ENCODE measurements at places on chromosomes 3 and 15.

GRCh38 chr15:100781061-100781960 lies 98.3 kb upstream of the ALDH1A3 start:
- no peak for DNase-seq

- peak; percentile 44 for DNase-seq
Observed at GRCh38 chr3:108328821-108329486, 32.6 kb downstream of the HHLA2 start.

DNA sequence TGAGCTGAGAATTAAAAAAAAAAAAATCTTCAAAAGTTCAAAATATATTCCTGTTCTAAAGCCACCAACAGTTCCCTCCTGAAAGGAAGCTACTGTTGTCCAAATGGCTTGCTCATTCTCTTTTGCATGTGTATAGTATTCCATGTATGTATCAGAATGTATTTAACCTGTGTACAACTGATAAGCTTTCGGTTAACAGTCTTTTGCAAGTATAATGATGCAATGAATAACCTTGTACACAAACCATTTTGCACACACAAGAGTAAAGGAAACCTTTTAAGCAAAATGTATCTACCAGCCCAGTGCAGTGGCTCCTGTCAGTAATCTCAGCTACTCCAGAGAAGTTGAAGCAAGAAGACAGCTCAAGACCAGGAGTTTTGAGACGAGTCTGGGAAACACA lies 32.6 kb downstream of the TOPBP1 start:
- DNase-seq, result no peak

DNA sequence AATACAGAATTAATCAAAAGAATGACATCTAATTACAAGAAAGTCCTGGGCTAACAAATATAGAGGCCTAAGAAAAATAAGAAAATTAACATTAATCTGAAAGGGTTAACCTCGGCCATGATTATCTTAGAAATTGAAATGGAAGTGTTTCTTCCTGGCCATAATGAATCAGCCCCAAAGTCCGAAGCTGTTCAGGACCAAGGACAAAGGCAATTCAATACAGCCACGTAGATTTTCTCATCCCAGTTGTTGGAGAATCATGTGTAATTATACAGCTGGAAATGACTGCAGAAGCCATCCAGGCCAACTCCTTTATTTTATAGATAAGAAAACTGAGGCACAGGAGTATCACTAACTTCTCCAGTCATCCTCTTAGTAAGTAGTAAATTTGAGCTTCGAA lies 38.0 kb upstream of the GBE1 start:
- DNase-seq, result no peak

DNA sequence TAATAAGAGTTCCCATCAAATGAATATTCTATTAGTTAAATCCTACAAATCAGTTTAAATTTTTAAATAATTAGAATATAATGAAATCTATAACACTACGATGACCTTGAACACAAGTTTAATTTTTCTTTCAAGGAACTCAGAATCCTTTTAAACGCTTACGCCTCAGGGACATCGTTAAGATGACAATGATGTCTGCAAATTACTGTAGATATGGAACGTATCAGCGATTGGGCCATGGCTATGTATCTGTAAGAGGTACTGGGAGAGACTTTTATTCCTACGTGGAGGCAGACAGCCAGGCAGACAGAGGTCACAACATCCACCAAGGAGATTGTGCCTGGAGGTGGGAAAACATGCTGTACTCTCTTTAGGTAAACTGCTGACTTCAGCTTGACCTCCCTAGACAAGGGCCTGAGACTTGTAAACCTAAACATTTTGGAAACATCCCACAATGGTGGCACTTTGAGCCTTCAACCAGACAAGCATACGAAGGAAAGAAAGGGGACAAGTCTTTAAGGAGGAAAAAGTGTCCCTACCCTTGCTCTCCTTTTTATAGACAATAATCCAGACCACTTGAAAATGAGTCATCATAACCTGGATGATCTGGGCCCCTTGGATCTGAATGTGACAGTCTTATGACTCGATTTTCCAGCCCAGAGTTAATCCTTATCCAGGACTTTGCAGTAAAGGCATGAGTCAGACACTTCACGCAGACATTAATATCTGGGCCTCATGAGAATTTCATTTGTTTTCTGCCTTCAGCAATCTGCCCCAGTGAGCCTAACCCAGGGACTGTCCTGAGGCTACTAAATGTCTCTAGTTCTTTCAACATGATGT lies 6.8 kb upstream of the LDHAL6B start:
- peak; percentile 25 for DNase-seq

- no peak for DNase-seq
Observed at GRCh38 chr15:74791667-74792066, 9.8 kb downstream of the CSK start.

DNA sequence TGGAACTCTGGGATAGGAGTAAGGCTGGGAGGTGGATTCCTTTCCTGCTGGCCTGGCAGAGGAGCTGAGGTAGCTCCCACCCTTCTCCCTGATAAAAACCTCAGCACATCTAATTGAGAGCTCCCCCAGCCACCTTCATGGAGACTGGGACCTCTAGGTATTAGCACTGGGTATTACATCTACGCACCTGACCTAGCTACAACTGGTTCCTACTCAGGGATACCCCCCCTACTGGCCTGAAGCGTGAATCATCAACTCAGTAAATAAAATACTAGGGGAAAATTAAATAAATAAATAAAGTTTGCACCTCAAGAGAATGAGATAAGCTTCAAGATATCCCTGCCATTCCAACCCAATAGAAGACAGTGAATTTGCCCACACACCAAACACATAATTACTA lies 140.4 kb downstream of the NEK10 start:
- DNase-seq, result no peak

GRCh38 chr3:129616713-129617112 lies 10.2 kb upstream of the PLXND1 start:
- no peak for DNase-seq

DNA sequence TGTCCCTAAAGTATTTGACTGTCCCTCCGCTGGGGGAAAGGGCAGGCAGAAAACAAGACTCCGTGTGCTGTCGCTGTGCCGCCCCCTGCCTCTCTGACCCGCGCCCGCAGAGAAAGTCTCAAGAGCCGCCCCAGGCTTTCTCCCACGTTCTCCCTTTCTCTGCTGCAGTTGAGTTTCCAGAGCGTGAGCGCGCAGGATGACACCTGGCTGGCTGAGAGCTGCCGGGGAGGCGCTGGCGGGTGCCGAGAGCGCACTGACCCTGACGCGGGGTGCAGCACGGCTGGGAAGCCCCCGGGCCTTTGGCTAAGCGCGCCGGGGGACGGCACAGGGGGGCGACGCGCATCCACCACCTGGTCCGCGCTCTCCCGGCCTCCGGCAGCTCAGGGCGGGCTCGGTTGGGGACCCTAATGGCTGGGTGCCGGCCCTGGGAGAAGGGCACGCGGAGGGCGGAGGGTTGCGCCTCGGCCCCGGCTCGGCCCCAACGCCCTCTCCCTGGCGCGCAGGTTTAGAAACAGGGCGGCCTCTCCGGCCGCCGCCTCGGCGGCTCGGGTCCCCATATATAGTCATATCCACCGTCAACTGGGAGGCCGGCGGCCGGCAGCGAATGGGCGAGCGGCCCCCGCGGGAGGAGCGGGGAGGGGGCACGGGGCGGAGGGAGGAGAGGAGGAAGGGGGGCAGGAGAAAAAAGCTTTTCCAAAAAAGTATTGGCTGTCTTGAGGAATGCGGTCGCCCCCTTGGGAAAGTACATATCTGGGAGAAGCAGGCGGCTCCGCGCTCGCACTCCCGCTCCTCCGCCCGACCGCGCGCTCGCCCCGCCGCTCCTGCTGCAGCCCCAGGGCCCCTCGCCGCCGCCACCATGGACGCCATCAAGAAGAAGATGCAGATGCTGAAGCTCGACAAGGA lies at the start of gene TPM1:
Gene TPM1 (plus strand): TSS at position 774 of the 903 bp plus-strand sequence. CDS start 83 bp downstream, at position 857.
- no peak for DNase-seq

DNA sequence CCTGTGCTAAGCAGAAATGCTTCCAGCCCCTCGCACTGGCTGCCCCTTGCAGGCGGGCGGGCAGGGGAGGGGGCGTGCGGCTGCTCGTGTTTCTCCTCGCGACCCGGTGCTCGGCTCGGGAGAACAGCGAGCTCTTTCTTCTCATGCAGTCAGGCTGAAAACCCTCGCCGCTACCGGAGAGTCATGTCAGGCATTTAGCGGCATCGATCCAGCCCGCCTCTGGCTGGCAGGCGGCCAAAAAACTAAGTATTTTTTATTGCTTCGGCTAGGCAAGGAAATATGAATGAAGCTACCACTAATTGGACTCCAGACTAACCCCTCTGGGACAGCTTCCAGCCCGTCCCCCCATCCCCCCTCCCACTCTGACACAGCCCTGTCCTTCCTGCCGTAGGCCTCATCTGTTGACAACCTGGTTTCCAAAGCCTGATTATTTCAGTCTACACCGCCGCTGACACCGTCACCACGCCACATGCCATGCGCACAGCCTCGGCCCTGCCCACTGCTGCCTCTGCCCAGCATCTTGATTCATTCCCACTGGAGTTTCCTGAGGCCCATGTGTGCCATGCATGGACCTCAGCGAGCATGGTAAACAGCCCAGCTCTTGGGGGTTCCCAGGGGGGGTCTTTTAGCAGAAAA lies 35.3 kb downstream of the TLE3 start:
- no peak for DNase-seq

GRCh38 chr3:142694225-142694624 lies 29.6 kb upstream of the TRPC1 start:
- no peak for DNase-seq

DNA sequence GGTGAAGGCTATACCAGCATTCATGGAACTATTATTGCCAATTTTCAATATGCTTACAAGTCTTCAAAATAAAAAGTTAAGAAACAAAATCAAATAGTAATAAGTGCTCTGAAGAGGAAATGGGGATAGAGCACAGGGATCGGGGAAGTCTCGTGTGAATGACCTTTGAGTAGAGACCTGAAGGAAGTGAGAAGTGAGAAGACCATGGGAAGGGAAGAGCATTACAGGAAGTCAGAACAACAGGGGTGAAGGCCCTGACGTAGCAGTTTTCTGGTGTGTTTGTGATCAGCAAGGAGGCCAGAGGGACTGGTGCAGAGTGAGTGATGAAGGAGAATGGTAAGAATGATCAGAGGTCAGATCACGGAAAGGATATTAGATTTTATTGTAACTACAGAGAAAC lies 48.1 kb downstream of the STAC start:
- no peak for DNase-seq

- DNase-seq, result no peak
Observed at GRCh38 chr3:177536873-177537272, 339.6 kb upstream of the TBL1XR1 start.

DNA sequence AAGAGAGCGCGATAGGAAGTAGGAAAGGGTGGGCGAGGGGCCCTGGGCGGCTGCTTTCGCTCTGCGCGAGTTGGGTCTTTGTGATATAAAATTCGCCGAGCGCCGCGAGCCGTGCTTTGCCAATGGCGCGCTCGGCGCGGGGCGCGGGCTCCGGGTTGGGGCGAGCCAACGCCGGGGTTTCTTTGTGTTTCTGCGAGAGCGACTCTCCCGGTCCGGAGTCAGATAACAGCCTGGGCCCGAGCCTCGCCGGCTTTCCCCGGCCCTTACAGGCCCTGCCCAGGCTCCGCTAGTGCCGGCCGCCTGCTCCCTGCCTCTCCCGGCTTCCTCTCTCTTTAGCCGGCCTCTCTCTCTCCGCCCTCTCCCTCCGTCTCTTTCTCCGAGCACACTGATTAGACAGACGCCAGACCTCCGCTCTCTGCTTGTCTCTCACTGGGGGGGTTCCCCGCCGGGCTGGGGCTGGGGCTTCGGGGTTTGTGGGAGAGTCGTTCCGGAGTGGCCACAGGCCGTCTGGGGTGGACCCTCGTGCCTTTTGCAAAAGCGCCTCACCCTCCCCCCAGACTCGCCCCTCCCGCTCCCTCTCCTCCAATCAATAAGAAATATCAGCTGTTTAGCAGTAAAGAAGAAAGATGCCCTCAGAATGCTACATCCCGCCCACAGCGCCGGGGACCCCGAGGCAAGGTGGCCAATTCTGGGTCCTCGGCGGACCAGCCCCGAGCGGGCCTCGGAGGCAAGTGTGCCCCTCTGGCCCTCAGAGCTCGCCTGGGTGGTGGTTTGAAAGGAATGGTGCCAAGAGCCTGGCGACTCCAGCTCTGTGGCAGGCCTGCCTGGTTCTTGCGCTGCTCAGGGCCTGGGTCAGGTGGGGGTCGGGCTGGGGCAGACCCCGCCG lies 2.9 kb downstream of the NR2F2 start:
- no peak for DNase-seq

- DNase-seq, result no peak
Observed at GRCh38 chr3:8784676-8785435, 15.4 kb upstream of the OXTR start.

DNA sequence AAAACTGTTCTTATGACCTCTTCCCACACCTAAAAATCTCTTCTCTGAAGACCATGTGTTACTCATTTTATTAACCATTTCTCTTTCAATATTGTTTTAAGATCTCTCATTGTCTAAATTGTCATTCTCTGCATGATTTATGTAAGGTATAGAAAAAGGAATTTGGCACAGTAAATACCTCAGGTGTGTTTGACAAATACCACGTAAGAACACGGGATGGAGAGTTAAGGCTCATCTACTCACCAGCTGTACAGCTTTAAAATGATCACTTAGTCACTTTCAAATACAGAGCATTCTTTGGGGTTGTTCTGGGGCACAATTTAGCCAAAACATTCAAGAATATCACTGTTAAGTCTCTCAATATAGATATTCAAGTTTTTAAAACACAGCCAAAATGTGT lies 627.1 kb downstream of the MCTP2 start:
- DNase-seq, result no peak

GRCh38 chr3:133868758-133869475 lies 26.8 kb downstream of the RAB6B start:
- no peak for DNase-seq

DNA sequence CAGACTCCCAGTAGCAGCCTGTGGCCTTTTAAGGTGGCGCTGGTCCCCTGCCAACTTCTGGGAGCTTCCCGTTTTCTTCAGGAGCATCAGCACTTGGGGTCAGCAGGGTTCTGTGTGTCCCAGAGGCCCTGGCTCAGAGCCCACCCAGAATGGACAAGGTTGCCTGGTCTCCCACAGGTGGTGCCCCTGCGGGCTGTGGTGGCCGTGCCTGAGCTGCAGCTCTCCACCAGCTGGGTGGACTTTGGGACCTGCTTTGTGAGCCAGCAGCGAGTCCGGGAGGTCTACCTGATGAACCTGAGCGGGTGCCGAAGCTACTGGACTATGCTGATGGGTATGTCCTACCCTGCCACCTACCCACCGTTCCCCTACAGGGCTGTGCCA lies 15.5 kb downstream of the ACAA1 start:
- no peak for DNase-seq

GRCh38 chr3:119783883-119784282 lies 2.0 kb downstream of the NR1I2 start:
- DNase-seq, result no peak

All from activated CD8-positive, alpha-beta memory T cell treated with anti-CD3 and anti-CD28 coated beads, Interleukin-2, amount 10 ng/mL, durations not matched to agents 7 days and 5 days (primary cell).